AG04450 (cell line): ENCODE measurements at places on chromosomes 11 and 22.

DNA sequence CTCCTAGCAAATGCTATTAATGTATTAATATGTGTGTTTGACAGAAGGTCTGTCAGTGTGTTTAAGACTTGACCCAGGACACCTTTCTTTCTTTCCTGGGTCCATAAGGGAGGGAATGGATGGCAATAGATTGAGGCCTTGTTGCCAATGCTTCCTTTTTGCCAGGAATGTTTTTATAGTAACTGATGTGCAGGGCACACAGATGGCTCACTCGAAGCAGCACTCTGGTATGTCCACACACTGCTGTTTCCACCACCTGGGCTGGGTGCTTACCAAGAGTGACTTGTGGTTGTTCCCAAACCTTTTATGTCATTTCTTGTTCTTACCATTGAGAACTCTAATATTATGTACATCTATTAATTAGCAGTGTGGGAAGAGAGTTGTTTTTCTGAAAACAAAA lies 396.9 kb upstream of the SYN3 start:
- DNase-seq, result no peak

DNA sequence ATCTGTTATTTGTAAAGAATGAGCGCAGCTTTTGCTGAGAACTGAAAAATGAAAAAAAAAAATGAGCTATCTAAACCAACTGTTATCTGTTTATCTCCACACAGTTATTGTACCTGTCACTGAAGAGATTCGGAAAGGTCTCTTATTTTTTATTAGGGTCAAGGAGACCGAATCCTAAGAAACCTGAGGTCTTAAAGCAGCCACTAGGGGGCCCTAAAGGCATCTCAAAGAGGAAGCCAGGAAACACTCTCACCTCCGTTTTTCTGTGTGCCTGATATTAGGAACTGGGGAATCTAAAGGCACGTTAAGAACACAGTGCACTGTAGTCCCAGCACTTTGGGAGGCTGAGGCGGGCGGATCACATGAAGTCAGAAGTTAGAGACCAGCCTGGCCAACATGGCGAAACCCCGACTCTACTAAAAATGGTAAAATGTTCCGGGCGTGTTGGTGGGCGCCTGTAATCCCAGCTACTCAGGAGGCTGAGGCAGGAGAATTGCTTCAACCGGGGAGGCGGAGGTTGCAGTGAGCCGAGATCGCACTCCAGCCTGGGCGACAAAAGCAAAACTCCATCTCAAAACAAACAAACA lies 3.5 kb upstream of the LARGE1 start:
- DNase-seq, result peak; percentile 23

DNA sequence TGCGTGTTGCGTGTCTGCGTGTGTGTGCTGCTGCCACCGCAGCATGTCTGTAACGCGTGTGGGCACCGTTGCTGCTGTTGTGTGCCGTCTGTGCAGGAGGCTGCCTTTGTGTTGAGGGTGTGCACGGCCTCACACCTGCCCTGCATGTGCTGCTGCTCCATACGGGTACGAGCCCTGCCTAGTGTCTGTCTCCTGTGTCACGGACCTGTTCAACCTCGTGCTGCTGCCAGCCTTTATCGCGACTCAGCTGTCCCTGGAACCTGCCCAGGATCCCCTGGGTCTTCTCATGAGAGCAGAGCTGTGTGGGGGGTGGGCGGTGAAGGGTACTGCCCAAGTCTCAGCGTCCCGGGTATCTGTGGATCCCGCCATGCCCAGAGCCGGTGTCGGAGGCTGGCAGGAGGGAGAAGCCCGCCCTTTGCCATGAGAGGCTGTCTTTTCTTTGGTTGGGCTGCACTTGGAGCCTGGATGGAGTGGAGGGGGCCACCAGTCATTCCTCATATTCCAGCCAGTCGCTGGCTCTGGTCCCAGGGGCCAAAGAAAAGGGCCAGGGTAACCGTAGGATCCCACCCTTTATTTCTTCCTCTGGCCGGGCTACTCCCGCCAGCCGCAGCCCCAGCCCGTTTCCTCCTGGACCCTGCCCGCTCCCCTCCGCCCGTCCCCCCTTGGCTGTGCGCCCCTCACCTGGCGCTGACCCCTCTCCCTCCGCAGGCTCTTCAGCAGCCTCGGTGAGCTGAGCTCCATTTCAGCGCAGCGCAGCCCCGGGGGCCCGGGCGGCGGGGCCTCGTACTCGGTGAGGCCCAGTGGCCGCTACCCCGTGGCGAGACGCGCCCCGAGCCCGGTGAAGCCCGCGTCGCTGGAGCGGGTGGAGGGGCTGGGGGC lies 7.8 kb upstream of the ACR start:
- no peak for DNase-seq

DNA sequence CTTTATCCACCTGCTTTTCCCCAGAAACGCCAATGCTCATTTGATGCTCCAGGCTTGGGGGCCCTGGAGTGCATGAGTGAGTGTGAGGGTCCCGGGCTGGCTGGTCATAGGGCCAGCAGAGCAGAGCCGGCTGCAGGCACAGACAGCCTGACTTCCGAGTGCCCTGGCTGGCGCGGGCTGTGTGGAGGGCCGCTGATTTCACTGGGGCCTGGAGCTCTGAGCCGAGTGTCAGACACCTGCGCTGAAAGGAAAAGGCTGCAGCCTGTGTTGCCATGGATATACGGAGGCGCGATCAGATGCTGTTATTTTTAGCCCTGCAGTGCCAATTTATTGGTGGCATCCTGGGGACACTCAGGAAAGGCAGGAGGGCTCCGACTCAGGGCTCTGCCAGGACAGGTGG lies 87.6 kb downstream of the ST3GAL4 start:
- DNase-seq, result no peak

GRCh38 chr11:7484131-7484530 lies 1.2 kb upstream of the OLFML1 start:
- DNase-seq, result no peak

GRCh38 chr22:39612811-39613548 lies 42.4 kb downstream of the CACNA1I start:
- DNase-seq, result no peak

GRCh38 chr11:19814421-19814820 lies 101.8 kb downstream of the NAV2 start:
- no peak for DNase-seq

DNA sequence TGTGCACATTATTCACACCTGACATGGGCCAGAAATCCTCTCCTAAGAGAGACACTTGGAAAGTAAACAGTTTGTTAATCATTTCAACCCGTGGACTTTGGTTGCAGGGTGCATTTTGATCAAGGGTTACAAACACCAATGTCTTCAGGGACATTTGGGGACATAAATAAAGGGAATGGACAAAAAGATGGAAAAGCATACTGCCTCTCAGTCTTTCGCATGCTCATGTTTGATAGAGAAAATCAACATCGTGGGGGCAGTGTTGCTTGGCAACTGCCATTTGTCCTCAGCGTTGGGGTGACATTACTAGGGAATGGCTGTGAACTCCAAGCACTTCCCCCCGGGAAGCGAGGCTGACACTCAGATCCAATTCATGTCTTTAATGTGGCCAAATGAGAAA lies 114.7 kb upstream of the OR4B1 start:
- no peak for DNase-seq

DNA sequence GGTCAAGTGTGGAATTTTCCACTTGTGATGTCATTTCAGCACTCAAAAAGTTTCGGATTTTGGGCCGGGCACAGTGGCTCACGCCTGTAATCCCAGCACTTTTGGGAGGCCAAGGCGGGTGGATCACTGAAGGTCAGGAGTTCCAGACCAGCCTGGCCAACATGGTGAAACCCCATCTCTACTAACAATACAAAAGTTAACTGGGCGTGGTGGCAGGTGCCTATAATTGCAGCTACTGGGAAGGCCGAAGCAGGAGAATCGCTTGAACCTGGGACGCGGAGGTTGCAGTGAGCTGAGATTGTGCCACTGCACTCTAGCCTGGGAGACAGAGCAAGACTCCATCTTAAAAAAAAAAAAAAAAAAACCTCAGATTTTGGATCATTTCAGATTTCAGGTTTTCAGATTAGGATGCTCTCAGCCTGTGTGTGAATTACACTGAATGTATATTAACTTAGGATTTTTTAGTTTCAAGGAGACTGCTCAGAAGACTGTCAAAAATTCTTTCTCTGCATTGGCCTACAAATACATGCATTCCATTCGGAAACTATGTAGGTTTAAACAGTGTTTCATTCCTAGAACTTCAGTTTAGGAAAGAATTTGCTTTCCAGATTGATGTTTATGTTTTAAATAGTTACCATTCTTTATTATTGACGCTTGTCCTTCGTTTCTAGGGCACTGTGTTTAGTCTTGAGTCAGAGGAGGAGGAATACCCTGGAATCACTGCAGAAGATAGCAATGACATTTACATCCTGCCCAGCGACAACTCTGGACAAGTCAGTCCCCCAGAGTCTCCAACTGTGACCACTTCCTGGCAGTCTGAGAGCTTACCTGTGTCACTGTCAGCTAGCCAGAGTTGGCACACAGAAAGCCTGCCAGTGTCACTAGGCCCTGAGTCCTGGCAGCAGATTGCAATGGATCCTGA lies 48.0 kb downstream of the BID start:
- peak; percentile 27 for DNase-seq

- no peak for DNase-seq
These were observed 176.6 kb upstream of the ZBED5 start for GRCh38 chr11:11034476-11034875.

DNA sequence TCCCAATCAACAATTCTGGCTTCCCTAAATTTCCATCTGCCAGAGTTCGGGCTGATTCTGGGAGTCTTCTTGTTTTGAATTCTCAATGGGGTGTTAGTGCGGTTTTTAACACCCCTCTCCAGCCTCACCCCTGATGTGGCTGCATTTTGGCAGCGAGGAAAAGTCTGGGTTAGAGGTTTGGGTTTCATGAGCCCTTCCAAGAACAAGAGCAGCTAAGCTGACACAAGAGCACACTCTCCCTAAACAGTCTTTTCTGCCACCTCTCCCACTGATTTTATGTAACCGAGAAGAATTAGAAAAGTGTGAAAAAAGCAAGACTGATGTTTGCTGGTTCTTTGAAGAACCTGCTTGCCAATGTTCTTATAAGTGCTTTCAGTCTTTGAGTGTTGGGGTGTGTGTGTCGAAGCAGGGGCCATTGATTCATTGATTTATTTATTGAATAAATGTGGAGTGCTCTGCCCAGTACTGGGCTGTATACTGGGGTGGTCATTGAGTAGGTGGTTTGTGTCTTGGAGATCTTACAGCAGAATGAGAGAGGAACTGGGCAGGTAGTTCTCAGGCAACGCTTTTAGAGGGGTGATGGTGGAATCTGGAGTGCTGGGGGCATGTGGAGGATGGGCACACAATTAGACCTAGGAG lies 101.5 kb downstream of the TRAF6 start:
- no peak for DNase-seq

DNA sequence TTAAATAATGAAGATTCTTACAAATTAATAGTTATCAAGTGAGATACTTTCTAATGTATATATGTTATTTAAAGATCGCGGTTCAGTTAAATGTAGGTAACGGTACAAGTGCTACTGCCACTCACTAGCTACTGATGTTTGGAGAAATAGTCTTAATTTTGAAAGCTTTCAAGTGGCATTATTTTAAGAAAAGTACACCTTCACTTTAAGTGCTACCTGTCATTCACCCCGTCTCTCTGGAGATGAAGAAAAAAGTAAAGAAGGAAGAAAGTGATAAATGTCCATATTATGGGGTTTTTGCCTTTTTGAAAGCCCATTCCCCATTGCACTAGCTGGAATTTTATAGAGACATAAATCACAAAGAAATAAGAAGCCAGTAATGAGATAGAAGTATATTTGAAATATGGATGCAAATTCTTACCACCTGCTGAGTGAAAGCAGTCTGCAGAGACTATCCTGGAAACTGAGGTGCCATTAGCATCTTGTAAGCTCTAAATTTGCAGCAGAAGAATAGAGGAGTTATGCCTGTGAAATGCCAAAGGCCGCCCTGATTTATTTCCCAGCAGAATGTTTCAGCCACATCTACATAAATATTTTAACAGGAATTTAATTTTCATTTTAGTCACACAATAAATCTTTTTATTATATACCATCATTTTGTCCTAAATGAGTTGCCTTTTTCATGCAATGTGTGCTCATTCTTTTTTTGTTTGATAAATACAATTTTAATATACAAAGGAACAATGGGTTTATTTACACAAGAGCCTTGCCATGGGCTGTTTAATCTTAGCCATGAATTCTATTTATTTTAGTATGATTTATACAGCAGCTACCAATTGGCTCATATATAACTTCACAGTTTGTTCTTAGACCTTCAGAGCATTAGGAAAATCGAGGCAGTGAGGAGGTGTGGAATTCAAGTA lies 489.9 kb upstream of the RAG2 start:
- DNase-seq, result no peak

DNA sequence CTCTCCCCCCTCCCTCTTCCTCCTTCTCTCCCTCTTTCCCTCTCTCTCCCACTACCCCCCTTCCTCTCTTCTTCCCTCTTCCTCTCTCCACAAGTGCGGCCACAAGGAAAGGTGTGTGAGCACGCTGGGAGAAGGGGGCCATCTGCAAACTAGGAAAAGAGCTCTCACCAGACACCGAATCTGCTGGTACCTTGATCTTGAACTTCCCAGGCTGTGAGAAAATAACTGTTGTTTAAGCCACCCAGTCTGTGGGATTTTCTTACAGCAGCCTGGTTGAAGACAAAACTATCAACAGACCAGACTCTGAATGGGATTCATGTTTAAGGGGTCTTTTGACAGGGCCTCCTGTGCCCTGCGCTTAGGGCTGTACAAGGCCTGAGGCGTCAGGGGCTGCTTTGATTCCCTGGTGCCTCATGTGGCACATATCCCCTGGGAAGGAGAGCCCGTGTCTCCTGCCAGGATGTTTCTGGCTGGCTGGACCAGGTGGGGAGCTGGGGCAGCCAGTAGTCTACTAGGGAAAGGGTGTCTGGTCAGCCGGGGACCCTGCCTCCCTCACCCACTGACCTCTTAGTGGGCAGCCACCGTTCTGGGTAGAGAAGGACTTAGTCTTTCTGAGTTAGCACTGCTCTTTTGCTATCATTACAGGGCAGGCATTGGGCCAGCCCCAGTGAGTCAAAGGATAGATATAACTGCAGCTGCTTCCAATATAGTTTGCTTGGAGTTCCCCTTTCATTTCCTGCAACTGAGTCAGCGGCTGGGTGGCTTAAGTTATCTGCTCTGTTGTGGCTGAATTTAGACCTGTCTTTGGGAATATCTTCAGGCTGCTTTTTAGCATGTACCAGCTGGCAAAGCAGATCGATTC lies 6.2 kb downstream of the PANX1 start:
- DNase-seq, result peak; percentile 80

DNA sequence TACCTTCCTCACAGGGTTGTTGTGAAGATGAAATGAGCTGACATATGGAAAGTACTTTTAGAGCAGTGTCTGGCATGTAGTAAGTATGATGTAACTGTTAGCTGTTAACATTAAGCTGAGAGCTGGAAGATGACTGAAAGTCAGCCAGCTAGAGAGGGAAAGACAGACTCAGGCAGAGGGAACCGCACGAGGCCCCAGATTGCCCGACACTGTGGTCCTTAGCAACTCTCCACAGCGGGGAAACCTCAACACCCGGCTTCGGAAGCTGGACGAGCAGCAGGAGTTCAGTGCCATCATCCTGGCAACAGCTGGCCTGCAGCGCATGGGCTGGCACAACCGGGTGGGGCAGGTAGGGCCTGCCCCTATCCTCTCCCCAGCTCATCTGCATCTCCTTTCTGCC lies 6.5 kb downstream of the HMBS start:
- DNase-seq, result no peak

GRCh38 chr11:83823461-83824025 lies 537.4 kb upstream of the CCDC90B start:
- no peak for DNase-seq
